ENCODE measurements at places on chromosomes 3 and 15.

- DNase-seq = no peak
These were observed 10.1 kb upstream of the ANKRD63 start for GRCh38 chr15:40293006-40293405.

- no peak for DNase-seq
These were observed 28.0 kb downstream of the TFG start for GRCh38 chr3:100737334-100737733.

GRCh38 chr3:45181496-45181895 lies 35.3 kb upstream of the CDCP1 start:
- DNase-seq = no peak

- DNase-seq = no peak
These were observed 52.2 kb downstream of the SLCO2A1 start for GRCh38 chr3:133977568-133977967.

- no peak for DNase-seq
These were observed 22.9 kb downstream of the RAB8B start for GRCh38 chr15:63212050-63213004.

DNA sequence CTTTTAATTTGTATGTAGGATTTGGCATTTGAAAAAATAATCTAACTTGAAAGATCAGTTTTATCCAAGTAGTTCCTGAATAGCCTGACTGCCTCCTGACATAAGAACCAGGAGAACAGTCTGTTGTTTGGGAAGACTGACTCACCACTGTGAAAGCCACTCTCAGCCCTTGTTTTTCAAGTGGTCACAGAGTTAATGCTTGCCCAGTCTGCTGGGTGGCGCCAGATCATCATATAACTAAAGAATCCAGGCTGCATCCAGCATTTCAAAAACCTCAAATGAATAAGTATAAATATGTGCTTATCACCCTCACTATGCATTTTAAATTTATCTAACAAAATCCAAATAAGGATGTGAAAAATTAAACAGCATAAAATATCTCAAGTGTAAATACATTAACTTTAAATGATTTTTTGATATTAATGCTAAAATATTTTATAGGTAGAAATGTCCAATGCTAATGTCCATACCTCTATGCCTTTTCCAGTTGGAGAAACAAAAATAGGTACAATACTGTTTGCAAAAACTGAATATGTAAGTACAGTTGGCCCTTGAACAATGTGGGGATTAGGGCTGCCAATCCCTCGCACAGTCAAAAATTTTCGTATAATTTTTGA lies 26.9 kb upstream of the ZBBX start:
- DNase-seq = peak; percentile 26

DNA sequence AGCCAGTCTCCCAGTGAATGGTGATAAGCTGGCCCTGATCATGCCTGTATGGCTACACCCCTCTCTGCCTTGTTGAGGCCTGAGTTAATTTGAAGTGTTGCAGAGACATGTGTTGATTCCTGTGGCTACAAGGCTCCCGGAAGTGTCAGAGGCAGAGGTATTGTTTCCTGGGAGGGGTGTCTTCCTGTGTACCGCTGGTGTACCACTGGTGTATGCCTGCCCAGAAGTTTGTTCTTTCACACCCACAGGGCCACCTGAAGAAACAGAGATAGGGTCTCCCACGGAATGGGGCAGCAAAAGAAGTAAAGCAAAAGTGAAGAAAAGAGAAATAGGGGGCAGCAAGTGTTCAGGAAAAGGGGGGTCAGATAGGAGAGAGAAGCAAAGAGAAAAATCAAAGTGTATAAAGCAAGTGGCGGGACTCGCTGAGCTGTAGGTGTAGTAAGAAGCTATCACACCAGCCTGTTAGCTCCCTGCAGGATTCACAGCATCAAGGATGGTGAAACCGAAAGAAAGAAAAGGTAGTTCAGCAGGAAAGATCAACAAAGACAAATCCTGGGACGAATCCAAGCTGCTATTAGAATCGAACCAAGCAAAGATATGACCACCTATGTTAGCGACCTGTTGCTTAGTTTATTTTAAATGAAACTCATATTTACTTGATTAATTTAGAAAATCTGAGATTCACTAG lies 36.6 kb upstream of the CD47 start:
- DNase-seq = no peak

- no peak for DNase-seq
These were observed 5.4 kb downstream of the NDUFB4 start for GRCh38 chr3:120601554-120601953.

DNA sequence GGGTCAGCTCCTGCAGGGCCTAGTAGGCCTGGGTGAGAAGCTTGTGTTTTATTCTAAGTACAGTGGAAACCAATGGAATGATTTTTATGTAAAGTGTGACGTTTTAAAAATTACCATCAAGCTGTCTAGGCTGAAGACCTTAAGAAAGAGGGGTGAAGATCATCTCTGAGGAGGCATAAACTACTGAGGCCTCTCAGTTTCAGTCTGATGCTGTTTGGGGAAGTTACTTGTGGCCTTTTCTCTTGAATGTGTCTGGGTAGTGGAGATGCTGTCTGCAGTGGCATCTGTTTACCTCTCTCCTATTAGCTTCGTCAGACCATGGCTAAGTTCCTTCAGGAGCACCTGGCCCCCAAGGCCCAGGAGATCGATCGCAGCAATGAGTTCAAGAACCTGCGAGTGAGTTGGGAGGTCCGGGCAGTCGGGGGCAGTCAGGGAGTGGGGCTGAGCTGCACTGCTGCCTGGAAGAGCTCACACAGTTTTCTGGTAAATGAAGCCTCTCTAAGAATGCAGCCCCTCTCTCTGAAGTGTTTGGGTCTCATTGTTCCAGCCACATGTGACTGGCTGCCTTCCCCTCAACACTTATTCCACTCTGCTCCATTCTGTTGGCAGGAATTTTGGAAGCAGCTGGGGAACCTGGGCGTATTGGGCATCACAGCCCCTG lies 1.9 kb downstream of the IVD start:
- DNase-seq = no peak

DNA sequence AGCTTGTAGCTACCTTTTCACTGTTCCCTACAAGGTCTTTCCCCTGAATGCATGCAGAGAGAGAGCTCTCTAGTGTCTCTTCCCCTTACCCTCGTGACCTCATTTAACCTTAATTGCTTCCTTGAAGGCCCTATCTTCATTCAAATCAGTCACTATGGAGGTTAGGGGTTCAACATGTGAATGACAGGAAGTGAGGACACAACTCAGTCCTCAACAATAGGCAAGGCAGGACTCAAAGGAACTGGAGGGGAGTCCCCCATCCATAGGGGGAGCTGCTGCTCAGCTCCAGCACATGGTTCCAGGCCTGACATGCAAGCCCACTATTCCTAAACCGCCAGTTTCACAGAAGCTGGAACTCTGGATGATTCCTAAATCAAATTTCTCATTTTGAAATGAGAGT lies 33.8 kb upstream of the GYG1 start:
- no peak for DNase-seq

DNA sequence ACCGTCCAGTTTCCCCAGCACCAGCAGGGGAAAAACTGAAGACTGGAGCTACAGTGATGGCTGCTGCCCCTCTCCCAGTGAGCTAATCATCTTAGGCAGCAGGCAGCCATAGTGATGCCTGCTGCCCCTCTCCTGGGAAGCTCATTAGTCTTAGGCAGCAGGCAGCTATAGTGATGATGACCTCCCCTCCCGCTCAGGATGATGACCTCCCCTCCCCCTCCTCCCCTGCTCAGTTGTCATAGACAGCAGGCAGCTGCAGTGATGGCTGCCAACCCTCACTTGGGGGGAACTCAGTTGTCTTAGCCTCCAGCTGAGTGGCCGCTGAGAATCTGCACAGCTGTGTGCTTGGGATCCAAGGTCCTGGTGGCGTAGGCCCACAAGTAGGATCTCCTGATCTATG lies 80.9 kb upstream of the MANF start:
- DNase-seq = no peak

- no peak for DNase-seq
These were observed 6.6 kb upstream of the CCNL1 start for GRCh38 chr3:157166561-157166960.

- DNase-seq = no peak
These were observed 127.2 kb downstream of the OPA1 start for GRCh38 chr3:193720169-193720568.

GRCh38 chr15:31276596-31277298 lies 49.9 kb upstream of the KLF13 start:
- DNase-seq = no peak

DNA sequence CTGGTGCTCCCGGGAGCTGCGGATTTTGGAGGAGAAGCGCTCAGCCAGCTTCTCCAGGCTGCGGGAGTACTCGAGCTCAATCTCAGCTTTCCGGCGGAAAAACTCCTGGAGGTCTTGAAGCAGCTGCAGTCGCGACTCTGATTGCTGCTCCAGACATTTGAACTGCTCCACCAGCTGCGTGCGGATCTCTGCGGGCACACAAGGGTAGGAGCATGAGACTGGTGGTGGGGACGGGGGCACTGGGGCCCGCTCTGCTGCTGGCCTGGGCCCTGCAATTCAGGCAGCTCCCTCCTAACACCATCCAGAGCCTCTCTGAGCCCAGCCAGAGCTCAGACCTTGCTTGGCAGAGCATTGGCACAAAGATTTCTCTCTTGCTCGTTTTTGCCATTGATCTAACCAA lies 124.7 kb downstream of the SRGAP3 start:
- DNase-seq = no peak

GRCh38 chr3:140724856-140725812 lies 47.3 kb downstream of the TRIM42 start:
- DNase-seq = no peak

GRCh38 chr3:18223974-18224373 lies 201.2 kb downstream of the SATB1 start:
- no peak for DNase-seq

GRCh38 chr3:132537297-132537696 lies 59.8 kb upstream of the ACKR4 start:
- no peak for DNase-seq

DNA sequence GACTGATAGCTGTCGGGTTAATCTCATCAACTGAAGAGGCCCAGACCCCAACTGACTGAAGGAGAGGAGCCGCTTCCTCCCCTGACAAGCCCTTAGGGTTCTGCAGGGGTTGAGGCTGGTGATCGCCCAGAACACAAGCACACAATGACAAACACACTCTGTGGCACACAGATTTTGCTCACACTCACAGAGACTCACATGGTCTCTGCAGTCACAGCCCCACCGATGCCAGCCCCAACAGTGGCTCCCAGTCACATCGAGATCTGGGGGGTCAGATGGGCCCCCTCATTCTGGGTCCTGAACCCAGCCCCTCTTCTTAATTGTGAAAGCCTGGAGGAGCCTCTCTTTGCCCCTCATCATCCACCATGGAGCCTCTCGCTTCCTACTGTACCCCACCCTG lies 16.7 kb downstream of the PTH1R start:
- DNase-seq = no peak

DNA sequence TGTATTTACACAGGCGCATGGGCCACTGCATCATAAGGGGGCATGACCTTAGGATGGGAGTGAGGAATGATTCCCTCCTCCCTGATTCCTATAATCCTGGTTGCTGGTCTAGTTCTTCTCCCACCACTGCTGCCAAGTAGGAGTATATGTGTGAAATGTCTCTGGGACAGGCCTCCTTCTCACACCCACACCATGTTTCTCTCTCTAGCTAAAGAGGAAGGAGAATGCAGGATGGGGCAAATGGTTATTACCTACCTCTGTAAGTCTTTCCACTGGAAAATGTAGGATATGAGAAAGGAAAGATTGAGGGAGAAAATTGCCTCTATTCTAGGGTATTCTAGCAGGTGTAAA lies 159.2 kb downstream of the THSD4 start:
- no peak for DNase-seq

DNA sequence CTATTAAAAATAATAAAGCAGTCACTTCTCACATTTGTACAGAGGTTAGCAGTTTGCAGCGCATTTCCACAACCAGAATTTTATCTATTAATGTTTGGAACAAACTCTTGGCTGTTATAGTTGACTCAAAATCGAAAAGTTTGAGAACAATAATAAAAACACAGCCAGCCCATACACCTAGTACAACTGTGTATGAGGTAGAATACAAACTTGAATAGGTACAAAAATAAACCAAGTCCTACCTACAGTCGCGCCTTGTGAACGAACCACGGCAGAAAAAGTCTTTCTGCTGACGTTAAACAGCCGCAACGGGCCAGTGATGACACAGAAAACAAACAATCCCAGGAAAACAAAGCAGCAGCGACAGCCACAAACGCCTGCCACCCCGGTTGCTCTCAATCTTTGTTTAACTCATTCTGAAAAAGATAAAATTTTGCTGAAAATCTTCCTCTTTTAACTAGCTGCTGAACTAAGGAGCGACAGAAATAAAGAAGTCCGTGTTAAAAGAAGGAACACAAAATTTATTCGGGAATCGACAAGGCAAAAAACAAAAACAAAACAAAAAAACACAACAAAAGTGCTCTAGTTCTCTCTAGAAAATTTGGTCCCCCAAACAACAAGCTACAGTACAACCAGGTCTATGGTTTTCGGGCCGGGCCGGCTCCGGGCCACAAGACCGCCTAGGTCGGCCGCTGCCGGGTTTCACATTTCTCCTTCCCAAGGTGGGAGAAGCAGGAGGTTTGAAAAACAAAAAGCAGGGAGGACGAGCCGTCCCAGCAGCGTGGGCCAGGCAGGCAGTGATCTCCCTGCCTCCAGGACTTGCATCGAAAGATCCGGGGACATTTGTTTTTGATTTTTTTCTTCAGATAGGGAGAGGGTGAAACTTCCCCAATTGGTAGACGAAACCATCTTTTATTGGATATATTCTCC lies 2.9 kb downstream of the FOXL2 start:
- DNase-seq = no peak

DNA sequence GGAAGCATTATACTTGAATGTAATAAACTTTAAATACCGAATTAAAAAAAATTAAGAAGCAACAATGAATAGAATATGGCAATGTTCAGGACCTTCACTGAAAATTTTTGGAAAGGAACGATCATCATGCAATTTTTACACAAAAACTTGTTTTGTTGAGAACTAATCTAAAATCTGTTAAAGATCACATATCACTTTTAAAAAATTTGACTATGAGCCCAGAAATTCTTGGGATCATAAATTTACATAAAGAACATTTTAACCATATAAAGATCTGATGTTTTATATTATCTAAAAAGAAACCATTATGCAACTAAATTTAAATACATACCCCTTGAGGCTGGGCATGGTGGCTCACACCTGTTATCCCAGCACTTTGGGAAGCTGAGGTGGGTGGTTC lies 76.2 kb upstream of the MELTF start:
- no peak for DNase-seq

GRCh38 chr15:50321680-50322210 lies 33.3 kb downstream of the GABPB1 start:
- DNase-seq = no peak

DNA sequence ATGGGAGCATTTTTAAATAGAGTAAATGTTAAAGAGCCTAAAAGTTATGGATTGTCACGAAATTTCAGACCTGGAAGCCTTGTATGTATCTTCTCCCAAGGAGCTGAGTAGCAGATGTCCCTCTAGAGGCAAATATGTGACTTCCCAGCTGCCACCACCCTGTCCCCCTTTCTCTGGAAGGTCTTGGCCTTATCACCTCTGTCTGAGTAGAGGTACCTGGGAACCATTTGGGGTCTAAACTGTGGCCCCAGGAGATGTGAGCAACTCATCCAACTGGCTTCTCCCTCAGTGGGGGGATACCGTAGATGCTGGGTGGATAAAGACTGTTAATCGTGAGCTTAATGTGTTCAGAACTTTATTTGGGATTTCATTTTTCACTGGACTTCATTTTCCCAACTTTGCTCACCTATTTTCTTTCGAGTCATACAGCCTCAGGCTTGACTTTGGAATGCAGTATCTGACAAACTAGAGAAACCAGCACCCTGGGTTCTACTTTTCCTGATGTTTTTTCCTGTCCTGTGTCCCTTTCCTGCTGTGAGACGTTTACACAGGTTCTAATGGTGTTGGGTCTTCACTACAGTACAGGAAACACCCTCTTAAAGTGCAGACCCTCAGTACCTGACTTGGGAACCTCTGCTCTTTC lies 53.3 kb upstream of the CCR4 start:
- no peak for DNase-seq

Measured in neural crest cell (in vitro differentiated cells).